ENCODE measurements at places on chromosomes 11 and 22.
A peak's percentile ranks its signal among the peaks of the same experiment; 100 is the strongest.

DNA sequence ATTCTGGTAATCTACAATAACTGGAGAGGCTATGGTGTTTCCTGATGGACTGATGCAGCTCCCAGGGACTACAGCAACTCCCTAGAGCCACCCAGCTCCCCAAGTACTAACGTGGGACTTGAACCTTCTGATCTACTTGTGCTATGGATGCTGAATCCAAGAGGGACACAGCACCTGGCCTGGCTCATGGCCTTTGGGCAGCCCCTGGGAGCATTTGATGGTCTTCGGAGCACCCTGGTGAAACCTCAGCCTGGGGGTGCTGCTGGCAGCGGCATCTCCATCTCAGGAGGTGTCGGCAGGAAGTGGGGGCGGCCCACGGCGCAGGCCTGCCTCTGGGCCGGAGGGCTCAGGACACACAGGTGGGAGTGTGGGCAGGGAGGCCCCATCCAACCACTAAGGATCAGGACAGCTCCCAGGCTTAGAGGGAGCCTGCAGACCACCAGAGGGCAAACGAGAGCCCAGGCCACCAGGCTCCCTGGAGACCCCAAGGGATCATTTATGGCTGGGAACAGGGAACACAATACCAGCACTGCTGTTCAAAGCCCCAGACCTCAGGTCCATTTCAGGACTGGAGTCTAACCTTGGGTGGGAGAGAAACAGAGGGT is 8.7 kb downstream of the EHD1 start:
- DNase-seq: no peak

DNA sequence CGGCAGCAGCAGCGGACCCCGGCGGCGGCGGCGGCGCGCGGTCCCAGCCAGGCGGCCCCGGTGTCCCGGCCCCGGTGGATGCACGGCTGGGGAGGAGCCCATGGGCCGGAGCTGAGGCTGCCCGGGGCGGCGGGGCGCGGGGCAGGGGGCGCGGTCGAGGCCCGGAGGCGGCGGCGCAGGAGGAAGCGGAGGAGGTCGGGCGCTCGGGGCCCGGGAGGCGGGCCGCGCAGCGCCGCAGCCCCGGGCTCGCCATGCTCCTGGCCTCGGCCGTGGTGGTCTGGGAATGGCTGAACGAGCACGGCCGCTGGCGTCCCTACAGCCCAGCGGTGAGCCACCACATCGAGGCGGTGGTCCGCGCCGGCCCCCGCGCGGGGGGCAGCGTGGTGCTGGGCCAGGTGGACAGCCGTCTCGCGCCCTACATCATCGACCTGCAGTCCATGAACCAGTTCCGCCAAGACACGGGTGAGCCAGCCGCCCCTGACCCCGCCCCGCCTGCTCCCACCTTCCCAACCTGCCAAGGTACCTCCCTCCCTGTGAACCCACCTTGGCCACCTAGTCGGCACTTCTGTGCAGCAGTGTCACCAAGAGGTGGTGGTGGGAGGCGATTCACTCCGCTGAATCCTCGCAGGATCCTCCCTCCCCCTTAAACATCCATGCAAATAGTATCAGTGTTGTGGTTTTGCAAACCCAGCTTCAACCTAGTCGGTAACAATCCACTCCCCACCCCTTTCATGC is 580 bp downstream of the DTX4 start:
- DNase-seq: peak; percentile 35

- no peak for DNase-seq
Observed at GRCh38 chr11:123231777-123232176, 36.7 kb upstream of the CLMP start.

DNA sequence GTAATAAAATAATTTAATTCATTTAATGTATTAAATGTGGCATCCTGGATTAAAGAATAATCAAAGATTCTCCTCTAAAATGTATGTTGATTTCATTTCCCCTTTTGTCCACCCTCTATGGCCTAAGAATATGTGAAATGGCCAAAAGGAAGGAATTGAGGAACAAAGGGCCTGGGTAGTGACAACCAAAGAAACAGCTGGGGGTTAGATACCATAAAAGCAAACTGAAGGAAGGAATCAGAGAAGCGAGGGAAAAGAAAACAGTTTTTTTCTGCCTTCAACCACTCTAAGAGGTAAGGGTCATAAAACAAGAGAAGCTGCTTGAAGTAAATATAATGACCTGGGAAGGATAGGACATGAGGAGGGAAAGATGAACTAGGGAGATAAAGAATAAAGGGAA is 139.3 kb downstream of the FAM76B start:
- no peak for DNase-seq

GRCh38 chr11:120577624-120578363 is 66.2 kb downstream of the GRIK4 start:
- no peak for DNase-seq

- no peak for DNase-seq
Observed at GRCh38 chr11:33211580-33211979, 45.6 kb upstream of the HIPK3 start.

DNA sequence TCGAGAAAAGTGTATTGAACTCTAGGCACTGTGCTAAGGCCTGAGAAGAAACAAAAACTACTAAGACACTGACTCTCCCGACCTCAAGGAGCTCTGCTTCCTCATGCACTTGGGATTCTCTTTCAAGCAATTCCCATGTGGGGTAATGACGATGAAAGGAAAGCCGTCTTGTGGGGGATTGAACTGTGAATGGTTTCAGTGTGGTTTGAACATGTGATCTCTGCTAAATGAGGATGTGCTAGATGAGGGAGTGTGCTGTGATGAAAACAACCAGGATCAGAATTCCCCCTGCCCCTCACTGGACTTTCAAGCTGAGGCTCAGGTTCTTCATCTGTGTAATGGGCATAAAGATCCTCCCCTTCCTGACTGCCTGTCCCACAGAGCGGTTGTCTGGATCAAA is 74.9 kb downstream of the DEPDC5 start:
- no peak for DNase-seq

DNA sequence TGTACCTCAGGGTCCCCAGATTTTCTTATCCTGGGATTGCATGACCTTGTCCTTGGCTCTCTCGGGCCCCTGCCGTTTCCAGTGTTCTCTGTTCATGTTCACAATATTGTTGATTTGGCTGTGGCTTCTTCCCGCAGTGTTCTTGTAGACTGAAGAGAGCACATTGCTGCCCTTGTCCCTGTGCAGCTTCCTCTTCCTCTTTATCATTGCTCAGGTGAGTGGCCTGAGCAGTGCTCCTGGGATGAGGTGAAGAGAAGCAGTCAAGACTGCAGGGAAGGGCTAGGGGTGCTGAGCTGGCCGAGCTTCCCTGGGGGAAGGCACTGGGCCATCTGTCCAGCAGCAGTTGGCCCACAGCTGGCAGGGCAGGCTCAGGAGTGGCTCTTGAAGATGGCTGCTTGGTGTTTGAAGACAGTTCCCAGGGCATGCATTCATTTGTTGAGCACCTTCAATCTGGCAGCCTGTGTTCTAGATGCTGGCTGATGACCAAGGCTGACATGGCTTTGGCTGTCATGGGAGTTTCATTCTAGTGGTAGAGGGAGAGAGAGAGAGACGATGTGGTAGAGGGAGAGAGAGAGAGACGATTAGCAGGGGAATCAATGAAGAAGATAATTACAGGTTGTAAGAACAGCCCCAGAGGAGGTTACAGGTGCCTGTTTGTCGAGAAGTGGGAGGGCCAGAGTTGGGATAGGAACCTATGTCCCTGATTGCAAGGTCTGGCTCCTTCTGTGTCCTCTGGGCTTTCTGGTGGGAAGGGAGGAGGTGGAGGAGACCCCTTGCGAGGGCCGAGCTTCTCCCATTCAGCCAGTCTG is 17.4 kb downstream of the BMAL1 start:
- no peak for DNase-seq

GRCh38 chr11:28770806-28771205 is 662.6 kb downstream of the METTL15 start:
- DNase-seq: no peak

DNA sequence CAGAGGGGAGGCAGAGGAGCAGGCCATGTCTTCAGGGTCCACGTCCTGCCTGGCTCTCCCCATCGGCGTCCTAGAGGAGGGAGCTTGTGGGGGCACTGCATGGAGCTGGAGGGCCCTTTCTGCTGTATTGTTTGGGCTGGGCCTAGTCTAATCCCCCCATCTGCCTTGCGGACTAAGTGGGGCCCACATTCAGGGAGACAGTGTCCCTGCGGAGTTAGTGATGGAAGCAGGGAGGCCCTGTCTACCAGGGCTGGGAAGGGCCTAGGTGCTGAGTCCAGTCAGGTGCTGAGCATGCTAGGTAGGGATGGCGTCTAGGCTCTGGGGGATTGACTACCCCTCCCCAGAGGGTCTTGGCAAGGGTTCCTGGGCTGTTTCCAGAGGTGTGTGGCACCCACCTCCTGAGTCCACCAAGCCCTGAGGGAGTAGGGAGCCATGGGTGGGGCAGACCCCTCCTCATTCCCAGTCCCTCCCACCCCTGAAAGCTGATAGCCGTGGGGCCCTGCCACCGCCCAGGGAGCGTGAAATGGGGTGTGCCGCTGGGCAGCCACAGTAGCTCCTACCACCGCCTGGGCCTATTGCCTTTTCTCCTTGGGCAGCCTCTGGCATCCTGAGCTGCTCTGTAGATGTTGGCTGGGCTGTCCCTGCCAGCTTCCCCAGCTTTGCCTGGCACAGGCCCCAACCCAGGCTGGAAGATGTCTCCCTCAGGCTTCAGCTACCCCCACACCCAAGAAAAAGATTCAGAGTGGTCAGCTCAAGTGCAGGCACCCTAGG is 1.9 kb upstream of the POLD4 start:
- DNase-seq: no peak

- no peak for DNase-seq
Observed at GRCh38 chr11:133338588-133338987, 193.7 kb downstream of the OPCML start.

- no peak for DNase-seq
Observed at GRCh38 chr11:72406540-72407527, 27.5 kb downstream of the CLPB start.

DNA sequence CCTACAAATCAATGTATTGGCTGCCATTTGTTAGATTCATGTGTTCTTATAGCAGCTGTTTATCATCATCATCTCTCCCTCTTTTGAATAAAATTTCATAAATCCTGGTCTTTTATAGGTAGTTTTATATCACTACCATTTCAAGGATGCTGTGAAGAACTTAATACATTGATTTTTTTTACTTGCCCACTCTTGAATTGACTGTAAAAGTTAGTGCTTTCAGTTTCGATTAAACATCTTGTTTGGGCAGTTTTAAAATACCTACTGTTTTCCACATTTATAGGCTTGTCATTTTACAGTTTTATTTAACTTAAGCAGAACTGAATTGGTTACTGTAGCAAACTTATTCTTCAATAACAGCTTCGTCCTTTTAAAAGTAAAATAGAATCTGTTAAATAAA is 59.5 kb downstream of the TTC17 start:
- no peak for DNase-seq

DNA sequence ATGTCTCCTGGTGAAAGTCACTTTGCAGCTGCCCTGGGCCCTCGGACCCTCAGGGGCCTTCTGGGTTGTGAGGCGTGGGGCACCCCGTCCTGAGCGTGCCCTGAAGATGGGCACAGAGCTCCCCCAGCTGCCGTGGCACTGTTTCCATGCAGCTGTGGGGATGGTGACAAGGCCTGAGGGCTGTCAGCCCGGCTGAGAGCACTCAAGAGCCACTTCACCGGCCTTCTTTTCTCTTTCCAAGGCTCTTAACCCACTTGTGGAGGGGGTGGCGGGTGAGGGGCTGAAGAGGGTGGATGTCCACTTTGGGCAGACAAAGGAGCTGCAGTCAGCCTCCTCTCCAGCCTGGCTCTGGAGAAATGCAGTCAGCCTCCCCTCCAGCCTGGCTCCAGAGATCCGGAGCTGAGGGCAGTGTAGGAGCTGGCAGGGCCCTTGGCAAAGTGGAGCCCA is 239.5 kb downstream of the ST3GAL4 start:
- DNase-seq: no peak

- DNase-seq: no peak
Observed at GRCh38 chr11:29061452-29061851, 953.3 kb downstream of the METTL15 start.

- DNase-seq: no peak
Observed at GRCh38 chr11:128687321-128687720, 6.6 kb upstream of the FLI1 start.

DNA sequence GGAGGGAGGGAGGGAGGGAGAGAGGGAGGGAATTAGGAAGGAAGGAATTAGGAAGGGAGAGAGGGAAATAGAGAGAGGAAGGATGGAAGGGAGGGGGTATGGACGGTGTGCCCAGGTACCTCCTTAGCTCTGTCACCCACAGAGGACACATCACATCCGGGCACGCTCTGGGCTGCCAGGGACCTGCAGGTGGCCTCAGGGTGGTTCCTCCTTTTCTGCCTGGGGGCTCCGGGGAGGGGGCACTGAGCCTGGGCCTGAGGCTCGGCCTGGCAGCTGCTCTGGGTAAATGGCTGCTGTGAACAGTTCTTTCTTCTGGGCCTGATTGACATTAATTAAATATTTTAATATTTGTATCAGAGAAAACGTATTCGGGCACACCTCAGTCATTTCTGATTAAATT is 733.5 kb downstream of the BRD1 start:
- no peak for DNase-seq

DNA sequence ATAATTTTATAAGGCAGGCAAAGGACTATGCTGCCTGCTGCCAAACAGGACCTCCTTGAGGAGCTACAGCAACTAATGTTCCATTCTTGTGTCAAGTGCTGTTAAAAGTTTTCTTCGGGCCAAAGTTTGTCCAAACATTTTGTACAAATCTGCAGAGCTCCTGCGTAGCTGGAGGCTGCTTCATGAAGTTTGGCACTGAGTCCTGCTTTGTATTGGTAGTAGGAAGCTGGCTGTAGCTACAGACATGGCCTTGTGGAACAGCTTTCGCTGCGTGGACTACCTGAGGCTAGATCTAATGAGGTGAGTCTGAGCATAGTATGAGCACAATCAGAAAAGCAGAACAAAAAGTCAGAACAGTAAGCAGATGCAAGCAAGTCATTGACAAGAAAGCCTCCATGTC is 528.1 kb downstream of the DLG2 start:
- no peak for DNase-seq

GRCh38 chr22:30767661-30768060 is 73.0 kb downstream of the OSBP2 start:
- DNase-seq: no peak

DNA sequence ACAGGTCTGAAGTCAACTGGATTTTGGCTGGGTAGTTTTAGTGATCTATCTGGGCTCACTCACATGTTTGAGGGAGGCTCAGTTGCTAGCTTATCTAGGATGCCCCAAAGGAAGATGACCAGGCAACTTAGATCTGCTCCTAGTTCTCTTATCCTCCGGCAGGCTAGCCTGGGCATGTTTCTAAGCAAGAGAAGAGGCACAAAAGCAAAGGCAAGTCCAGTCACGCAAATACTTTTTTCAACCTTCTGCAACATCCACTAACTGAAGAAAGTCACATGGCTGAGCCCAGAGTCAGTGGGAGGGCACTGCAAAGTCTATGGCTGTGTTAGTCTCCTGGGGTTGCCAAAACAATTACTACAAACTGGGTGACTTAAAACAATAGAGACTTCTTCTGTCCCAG is 32.9 kb upstream of the FSHB start:
- no peak for DNase-seq

DNA sequence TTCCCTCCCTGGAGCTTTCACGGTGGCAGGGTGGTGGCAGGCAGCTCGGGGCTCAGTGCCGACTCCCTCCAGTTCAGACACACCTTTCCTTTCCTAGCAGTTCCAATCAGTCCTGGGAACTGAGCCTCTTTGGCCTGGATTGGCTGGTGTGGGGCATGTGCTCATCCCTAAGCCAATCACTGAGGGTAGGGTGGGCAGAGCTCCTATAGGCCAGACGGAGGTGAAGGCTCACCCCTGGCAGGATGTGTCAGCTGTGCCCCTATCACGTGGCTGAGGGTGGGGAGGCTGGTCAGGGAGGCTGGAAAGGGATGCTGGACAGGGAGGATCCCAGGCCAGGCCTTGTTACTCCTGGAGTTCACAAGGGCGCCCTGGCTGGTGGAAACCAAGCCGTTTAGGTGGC is 40.2 kb downstream of the CACNA1I start:
- DNase-seq: no peak

GRCh38 chr11:108780119-108780518 is 115.2 kb downstream of the DDX10 start:
- no peak for DNase-seq

All from activated CD4-positive, alpha-beta memory T cell treated with anti-CD3 and anti-CD28 coated beads for 36 hours (primary cell).